ENCODE measurements at places on chromosomes 6 and 20.

DNA sequence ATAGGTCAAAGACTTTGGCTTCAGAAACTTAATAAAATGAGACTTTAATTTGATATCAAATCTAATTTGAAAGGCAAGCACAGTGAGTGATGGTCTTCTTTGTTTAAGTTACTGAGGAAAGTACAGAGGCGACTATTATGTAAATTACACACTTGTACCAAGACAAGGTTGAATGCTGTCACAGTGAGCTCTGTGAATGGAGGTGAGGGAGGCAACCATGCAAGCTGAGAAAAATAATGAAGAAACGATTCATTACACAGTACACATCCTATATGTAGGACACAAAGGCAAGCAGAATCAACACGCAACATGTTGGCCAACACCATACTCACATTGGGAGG is 46.8 kb upstream of the CCDC28A start:
- DNase-seq, result no peak

GRCh38 chr6:32658268-32658897 is 8.1 kb downstream of the HLA-DQB1 start:
- DNase-seq, result no peak

DNA sequence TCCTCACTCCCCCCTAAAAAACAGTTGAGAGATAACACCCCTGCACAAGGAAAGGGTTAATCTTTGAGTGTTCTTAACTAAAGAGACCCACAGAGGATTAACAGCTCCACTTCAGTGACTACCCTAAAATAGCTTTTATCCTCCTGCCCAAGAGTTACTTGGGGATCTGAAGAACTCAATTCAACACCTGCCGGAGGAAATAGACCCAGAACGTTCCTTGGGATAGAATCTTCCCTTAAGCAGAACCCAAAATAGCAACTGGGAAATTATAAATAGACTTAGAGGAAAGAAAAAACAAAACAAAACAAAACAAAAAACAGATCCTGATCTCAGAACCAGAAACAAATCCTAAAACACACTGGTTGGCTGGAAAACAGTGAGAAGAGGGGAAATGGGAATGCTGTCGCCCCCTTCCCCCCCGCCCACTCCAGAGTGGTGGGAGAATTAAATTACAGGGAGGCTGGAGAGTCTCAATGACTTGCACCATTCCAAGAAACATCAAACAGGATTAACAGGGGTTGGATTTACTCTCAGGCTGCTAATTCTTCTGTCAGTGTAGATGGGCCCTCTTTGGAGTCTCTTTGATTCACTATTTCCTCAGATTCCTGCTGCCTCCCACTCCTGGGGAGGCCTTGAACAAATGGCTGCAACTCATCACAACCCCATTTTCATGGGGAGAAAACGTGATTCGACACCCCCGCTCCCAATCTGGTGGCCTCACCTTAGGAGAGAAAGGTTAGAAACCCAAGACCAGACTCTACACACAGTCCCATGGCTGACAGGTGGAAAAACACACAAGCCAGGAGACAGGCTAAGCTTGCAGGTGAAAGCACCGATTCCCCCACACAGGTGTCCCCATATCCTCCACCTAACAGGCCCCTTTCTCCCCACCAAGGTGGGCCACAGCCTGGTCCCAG is 1.4 kb downstream of the PLAGL2 start:
- DNase-seq, result no peak

DNA sequence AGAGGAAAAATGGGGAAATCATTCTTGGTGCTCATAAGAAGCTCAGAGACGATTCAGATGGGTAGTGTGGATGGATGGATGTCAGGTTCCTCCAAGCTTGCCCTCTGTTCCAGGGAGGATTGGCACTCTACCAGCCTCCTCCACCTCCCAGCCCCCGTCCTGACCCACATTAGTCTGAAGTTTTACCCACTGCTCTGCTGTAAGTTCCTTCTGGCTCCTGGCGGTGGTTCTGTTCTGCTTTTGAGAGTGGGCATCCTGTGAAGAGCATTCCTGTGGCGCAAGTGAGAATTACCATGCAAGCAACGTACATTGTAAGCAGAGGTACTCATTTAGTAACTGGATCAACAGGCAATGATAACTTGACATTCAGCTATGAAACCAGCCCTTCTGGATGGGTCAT is 103.4 kb downstream of the SYNDIG1 start:
- no peak for DNase-seq

Data from fibroblast of the conjunctiva (primary cell).